ENCODE measurements at places on chromosomes 16 and 17.
A peak's percentile ranks its signal among the peaks of the same experiment; 100 is the strongest.

DNA sequence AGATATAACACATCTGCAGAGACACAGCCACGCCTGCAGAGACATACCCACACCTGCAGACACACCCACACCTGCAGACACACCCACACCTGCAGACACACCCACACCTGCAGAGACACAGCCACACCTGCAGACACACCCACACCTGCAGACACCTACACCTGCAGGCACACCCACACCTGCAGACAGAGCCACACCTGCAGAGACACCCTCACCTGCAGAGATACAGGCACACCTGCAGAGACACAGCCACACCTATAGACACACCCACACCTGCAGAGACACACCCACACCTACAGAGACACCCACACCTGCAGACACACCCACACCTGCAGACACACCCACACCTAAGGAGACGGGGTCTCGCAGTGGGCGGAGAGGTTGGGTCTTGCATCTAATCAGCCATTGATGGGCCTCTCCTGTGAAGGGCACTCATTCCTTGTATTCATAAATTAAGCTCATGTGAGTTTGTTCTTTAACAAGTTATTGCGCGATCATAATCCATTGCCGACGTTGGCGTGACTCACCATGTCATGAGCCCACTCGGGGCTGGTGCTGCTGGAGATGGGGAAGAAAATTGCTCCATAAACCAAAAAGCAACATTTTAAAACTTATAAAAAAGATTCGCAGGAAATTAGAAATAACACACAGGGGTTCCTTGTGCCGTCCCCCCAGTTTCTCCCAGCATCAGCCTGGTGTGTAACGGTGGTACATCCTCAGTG is 28.9 kb upstream of the CDH15 start:
- DNase-seq: no peak

DNA sequence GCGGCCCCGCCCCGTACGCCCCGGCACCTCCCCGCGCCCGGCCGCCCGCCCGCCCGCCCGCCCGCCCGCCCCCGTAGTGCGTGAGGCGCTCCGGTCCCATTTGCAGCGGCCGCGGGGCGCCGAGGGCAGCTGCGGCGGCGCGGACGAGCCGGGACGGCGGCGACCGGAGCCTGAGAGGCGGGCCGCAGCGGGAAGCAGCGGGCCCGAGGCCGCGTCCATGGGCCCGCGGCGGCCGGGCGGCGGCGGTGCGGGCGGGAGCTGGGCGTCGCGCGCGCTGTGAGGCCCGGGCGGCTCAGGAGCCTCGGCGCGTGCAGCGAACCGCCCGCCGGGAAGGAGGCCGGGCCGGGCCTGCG is at the start of gene MPRIP:
MPRIP (plus strand) TSS at position 74 of the 353 bp plus-strand sequence. CDS start 392 bp downstream, outside the sequence.
- no peak for DNase-seq

- DNase-seq: no peak
Measured at GRCh38 chr16:14569213-14569612, 60.8 kb downstream of the PARN start.

DNA sequence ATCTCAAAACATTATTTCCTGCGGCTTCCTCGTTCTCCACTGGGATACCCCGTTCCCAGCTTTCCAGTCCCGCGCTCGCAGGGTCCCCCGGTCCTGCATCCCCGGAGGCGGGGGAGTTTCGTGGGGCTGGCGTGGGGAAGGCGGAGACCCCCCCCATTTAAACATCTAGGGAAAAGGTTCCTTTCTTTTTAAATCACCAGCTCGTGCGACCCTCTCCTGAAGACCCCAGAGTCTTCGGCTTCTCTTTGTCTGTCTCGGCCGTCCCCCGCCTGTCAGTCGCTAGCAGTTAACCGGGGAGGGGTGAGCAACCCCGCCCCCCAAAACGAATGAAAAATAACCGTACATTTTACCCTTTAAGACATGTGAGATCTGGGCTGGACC is 473 bp upstream of the IGF2BP1 start:
- no peak for DNase-seq

DNA sequence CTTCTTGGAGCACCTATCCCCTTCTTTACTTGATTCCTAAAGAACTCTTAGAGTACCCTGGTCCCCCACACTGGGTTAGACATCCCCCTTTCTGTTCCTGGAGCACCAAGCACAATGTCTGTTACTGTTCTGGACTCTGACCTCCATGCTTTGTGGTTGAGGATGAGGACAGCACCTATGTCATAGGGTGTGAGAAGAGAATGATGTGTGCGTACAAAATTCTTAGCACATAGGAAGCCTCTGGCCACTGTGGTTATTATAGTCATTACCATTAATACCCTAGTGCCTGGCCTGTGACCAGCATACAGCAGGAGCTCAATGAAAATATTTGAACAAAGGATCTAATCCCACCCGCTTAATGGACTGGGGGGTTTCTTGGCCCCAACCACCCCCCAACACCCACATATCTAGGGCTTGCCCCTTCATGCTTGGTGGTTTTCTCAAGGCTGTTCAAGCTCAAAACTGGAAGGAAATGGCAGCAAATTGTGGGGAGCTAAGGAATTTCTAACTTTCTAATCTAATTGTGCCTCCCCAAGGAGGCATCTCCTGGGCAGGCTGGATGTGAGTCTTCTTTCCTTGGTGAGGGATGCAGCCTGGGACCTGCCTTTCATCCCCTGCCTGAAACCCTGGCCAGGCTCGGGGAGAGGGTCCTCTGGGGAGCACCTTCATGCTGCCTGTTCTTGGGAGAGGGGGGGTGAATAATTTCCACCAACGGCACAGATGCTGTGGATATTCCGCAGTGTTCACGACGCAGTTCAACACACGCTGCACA is 1.5 kb upstream of the CMIP start:
- DNase-seq: no peak

- DNase-seq: peak; percentile 98
Measured at GRCh38 chr17:35460354-35460851, 11.8 kb upstream of the SLFN13 start.

- no peak for DNase-seq
Measured at GRCh38 chr16:59487067-59487466, 753.0 kb upstream of the GOT2 start.

- no peak for DNase-seq
Measured at GRCh38 chr17:19361944-19362276, 613 bp downstream of the B9D1 start.

All from H9 (cell line).